Astrocyte of the spinal cord (primary cell): ENCODE measurements at places on chromosomes 2 and 18.

DNA sequence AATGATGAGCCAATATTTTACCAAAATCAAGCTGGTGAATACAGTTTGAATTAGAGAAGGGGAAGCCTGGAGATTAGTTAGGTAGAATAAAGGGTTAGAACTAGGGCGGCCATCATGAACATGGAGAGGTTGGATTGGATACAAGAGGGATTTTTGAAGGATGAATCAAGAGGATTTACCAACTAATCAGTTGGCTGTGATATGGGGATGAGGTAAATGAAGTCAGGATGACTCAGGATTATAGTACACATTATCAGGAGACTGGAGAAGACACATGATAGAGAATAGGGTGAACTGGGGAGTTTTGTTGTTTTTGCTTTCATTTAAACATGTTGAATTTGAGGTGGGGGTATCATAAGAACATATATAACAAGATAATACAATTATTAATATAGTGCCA, 73.8 kb upstream of the PROKR1 start:
- DNase-seq, result no peak

DNA sequence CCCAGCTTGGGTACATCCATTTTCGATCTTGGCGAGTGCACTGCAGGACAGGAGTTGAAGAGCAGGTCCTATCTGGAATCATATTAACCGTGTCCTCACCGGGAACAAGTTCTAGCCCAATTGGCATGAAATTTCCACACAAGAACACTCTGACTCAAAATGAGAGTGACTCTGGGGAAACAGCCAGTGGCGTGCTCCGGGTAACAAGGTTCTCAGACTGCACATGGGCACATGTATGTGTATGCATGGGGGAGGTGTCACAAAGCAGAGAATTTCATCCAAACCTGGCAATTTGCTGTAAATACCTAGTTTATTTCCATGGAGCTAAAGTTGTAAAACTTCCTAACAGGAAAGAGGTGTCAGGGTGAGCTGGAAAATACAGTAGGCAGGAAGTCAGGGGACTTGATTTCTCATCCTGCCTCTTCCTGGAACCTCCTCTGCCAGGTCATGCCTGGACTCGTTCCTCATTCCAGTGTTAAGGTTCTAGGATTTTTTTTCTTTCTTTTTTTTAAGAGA, 1.7 kb downstream of the TUBB6 start:
- DNase-seq, result no peak

GRCh38 chr2:168186452-168186851, 60.9 kb downstream of the STK39 start:
- DNase-seq, result no peak

DNA sequence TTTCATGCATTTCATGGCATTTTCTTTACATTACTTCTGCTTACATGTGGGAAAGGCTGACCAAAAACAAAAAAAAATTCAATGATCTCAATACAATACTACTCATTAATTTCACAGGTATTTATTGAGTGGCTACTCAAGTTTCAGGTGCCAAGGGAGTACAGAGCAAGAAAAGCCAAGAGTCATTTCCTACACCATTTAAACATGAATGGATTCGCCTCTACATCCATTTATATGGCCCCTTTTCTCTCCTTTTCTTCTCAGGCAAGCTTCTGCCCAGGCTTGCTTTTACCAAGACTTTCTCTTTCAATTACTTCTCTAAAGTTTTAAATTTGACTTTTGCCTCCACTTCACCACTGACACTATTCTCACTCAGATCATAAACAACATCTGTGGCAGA, 1603.1 kb upstream of the CELF4 start:
- no peak for DNase-seq

GRCh38 chr2:115190459-115190858, 748.0 kb downstream of the DPP10 start:
- DNase-seq, result no peak
